NCI-H510A (cell line): ENCODE measurements at places on chromosomes 6 and 20.

DNA sequence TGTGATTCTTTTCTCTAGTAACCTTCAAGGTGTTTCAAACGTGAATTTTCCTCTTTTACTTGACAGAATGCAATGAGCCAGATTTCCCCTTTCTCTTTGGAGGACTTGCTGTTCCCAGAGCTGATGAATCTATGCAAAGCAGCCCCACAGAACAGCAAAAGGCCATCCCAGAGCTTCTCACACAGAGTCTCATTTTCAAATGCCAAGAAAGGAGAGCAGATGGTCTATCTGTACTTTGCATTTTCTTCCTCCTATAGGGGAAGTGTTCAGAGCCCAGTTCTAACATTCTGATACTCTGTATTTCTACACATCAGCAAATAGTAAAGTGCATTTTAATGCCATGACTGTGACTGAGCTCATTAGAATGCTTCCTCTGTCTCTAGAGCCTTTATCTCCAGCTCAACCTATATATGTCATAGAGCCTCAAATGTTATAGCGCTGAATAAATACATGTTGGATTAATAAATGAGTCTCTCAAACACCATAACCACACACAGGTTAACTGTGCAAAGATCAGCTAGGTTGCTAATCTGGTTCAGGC is 81.8 kb upstream of the EYA4 start:
- DNase-seq, result no peak

GRCh38 chr6:150410399-150410798 is 41.6 kb downstream of the IYD start:
- no peak for DNase-seq

DNA sequence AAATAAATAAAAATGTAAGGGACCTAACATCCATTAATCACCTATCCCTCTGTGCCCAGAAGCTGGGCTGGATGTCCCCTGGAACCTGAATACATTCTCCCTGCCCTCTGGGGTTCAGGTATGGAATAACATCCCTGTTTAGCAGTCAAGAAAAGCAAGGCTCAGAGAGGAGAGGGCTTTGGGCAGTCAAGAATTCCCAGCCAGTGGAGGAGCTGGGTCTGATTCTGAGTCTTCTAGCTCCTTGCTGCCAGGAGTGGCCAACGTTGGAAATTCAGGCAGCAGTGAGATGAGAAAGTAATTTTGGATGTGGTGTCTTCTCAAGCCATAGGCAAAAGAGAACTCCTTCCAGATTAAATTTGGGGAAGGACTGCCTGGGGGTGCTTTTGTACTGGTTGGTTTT is 42.6 kb upstream of the ZNFX1 start:
- DNase-seq, result no peak

DNA sequence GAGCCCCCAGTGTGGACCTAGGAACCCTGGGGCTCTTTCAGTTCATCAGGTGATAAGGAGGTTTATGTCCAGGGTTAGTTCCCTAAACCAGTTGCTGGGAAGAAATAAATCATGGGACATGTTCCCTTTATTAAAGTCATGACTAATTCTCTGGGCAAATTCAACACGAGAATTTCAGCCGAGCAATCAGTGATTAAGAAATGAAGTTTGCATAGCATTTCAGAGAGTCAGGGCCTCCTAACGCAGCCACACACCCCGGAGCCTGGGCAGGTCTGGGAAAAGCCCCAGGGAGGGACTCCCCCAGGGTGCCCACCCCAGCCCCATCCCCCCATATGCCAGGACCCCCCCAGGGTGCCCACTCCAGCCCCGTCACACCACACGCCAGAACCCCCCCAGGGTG is 20.1 kb downstream of the SLCO4A1 start:
- no peak for DNase-seq

DNA sequence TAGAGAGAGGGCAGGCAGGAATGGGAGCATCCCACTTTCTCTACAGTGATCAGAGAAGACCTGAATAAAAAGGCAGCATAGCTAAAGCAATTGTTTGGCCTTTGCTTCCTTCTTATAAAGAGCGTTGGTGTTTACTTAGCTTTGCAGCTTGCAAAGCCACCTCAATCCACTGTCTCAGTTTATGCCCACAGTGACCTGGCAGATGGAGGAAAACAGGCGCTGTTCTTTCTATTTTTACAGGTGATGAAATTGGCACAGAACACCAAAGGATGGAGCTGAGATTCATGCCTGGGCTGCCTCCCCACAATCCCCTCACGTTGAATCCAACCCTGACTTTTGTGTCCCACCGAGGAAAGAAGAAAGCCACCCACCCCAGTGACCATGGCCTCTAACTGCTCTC is 130.5 kb downstream of the TTLL2 start:
- no peak for DNase-seq

- no peak for DNase-seq
Measured at GRCh38 chr6:31794294-31794865, 1.2 kb downstream of the VARS1 start.

DNA sequence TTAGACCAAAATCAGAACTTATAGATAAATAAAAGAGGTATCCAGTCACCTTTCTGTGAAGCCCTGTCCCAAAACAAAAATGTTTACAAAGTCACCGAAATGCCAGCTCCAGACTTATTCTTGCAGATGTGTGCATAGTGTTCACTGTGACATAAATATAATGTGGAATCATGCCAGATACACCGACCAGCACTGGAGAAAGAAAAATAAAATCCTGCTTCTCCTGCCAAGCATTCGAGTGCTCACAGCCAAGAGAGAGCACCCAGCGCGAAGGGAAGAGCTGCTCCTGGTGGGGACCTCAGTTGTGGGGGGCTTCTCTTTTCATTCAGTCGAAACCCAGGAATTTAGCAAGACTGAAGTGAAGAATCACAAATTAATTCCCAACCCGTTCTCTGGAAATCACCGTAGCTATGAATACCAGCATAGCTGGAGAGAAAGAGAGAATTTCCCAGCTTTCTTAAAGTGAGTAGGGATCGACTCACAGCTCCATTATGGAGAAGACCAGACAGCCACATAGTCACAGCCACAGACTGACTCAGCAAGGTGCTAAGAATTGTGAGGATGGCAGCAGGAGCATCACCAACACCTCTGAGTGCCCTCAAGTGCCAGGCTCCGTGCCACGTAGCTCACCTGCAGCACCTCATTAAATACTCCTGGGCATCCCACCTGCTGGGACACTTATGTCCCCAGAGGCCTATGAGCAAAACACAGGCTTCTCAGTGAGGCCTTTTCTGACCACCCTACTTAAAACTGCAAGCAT is 33.2 kb downstream of the BFSP1 start:
- DNase-seq, result peak; percentile 54

- DNase-seq, result no peak
Measured at GRCh38 chr6:6712449-6713403, 124.2 kb downstream of the LY86 start.
